GM10248 (cell line): ENCODE measurements at places on chromosomes 16 and 17.

DNA sequence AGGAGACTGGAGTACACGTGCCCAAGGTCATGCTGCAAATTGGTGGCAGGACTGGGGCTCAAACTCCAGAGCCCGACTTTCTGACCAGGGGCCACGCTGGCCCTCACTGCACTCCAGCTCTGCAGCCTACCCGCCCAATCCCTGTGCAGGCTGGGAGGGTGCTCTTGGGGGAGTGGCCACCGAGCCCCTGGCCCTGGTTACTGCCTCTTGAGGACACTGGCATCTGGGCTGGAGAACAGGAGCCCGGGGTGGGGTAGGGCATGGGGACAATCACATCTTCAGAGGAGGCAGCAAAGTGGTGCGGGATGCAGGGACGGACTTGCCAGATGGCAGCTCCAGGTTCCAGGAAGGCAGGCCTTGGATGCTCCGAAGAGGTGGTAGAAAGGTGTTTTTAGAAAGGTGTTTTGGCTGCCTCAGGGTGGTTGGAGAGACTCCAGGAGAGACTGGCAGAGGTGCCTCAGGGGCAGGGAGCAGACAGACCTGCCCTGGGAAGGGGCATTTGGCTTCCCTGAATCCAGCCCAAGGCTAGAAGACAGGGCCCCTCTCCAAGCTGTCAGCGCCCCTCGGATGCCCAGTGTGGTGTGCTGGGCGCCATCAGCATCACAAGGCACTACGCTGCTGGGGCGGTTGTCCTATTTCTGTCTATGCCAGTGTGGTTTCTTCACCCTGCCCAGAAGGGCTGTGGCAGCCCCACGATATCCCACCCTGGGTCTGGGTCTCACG is 220.6 kb downstream of the NTN1 start:
- DNase-seq, result no peak

GRCh38 chr17:10557422-10557821 is 8.0 kb upstream of the MYH2 start:
- no peak for DNase-seq

GRCh38 chr17:17782523-17783115 is 54.2 kb downstream of the SREBF1 start:
- peak; percentile 47 for DNase-seq

DNA sequence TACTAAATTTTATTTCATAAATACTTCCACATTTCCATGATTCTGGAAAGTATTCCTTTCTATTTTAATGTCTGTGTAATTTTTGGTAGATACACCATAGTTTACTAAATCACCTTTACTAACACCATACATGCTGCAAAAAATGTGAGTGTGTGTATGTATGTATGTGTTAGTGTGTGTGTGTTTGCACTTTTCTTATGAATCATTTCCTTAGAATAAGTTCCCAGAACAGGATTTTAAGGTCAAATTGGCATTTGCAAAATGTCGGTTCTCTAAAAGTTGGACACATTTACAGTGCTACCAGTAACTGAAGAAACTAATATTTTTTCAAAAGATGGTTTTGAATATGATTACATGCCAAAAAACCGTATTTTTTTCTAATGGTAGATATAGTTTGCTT is 137.1 kb downstream of the CYB561 start:
- no peak for DNase-seq

DNA sequence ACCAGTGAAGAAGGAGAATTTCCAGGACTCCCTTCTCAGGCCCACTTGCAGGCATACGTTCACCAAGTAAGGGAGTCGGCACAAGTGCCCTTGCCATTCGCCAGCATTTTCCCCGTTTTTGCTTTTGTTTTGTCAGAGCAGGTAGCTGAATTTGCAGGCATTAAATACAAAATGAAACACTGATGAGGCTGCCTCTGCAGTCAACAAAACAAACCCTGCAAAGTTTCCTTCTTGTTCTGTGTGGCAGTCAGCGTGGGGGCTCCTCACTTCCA is 7.8 kb downstream of the GLOD4 start:
- DNase-seq, result no peak

DNA sequence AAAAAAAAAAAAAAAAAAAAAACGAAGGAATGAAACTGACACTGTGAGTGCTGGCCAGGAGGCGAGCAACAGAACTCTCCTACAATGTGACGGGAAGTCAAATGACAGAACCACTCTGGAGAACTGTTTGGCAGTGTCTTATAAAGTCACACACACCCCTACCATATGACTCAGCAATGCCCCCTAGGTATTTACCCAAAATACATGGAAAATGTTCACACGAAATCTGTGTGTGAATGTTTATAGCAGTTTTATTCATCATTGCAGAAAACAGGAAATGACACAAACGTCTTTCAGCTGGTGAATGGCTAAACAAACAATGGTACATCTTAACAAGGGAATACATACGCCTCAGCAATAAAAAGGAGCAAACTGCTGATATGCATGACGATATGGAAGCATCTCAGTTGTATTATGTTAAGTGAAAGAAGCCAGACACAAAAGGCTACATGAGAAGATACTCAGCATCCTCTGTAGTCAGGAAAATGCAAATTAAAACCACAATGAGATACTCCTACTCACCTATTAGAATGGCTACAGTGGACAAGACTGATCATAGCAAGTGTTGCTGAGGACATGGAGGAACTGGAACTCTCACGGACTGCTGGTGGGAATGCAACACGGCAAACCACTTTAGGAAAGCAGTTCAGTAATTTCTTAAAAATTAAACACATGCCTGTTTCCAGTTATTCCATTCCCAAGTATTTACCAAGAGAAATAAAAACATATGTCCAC is 74.7 kb downstream of the TBC1D16 start:
- DNase-seq, result no peak

GRCh38 chr17:82691714-82692113 is 6.8 kb downstream of the RAB40B start:
- no peak for DNase-seq

DNA sequence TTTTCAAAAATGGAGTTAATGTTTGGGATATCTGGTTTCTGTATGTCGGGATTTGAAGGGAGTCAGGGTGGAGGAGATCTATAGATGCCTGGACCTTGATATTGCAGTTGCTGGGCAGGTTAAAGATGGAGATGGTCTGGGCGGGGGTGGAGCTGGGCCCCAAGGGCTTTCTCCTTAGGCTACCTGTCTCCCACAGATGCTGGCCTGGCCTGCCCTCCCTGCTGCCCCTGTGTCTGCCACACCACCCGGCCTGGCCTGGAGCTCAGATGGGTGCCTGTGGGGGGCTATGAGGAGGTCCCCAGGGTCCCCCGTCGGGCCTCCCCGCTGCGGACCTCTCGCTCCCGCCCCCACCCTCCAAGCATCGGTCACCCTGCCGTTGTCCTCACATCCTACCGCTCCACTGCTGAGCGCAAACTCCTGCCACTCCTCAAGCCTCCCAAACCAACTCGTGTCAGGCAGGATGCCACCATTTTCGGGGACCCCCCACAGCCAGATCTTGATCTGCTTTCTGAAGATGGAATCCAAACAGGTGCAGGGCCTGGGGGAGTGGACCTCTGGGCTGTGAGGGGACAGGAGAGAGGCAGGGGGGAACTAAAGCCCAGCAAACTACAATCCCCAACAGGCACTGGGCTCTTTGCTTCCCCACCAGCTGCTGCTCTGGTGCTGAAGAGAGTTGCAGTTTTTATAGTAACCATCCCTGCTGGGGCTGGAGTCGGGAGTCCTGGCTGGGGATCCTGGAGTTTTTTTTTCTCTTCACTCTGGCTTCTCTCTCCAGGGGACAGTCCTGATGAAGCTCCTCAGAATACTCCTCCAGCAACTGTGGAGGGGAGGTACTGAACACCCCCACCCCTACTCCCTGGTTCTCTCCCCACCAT is 2.9 kb downstream of the ARHGEF15 start:
- DNase-seq, result no peak

DNA sequence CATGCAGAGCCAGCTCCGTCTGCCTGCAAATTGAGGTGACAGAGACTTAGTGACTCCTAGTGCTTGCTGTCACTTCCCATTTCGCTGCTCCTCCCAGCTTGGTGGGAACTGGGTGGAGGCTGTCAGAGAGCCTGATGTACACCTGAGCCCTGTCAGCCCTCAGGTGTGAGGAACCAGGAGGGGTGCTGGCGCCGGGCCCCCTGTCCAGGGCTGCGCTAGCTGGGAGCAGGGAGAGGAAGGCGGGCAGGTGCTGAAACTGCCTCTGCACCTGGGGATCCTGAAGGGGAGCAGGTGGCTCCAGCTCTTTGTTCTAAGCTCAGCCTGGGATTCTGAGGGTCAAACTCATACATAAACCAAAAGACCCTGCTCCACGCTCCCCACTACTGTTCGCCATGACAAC is 10.8 kb upstream of the WSCD1 start:
- DNase-seq, result no peak

- no peak for DNase-seq
Measured at GRCh38 chr17:74309902-74310301, 16.1 kb upstream of the KIF19 start.

DNA sequence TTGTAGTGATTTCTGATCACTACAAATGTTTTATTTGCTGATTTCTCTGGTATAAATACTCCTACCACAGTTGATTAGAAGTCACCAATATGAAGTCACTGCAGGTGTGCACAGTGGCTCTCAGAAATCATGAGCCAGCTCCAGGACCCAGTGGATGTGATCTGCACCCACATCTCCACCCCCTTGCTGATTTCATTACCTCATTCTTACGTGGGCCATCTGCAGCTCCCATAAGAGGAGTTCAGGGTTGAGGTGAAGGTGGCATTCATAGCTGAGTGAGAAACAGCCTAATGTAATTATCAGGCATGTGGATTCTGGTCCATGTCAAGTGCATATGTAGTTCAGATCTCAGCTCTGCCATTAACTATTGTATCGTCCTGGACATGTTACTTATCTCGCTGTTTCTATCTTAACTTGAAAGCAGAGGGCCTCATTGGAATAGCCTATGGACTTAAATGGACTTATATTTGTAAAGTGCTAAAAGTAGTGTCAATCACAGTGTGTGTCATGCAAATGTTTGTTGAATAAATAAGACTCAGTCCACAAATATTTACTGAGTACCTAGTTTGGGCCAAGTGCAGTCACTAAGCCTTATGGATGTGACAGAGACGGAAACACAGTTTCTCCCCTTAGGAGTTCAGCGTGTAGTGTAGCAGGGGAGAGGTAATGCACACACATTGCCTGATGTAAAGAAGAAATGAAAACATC is 40.7 kb upstream of the ZKSCAN2 start:
- DNase-seq, result no peak

- DNase-seq, result no peak
Measured at GRCh38 chr17:63278728-63279442, 167.2 kb downstream of the CYB561 start.

- no peak for DNase-seq
Measured at GRCh38 chr16:88570691-88571092, 489 bp downstream of the ZC3H18 start.

- DNase-seq, result no peak
Measured at GRCh38 chr16:50478773-50479149, 69.4 kb upstream of the NKD1 start.

DNA sequence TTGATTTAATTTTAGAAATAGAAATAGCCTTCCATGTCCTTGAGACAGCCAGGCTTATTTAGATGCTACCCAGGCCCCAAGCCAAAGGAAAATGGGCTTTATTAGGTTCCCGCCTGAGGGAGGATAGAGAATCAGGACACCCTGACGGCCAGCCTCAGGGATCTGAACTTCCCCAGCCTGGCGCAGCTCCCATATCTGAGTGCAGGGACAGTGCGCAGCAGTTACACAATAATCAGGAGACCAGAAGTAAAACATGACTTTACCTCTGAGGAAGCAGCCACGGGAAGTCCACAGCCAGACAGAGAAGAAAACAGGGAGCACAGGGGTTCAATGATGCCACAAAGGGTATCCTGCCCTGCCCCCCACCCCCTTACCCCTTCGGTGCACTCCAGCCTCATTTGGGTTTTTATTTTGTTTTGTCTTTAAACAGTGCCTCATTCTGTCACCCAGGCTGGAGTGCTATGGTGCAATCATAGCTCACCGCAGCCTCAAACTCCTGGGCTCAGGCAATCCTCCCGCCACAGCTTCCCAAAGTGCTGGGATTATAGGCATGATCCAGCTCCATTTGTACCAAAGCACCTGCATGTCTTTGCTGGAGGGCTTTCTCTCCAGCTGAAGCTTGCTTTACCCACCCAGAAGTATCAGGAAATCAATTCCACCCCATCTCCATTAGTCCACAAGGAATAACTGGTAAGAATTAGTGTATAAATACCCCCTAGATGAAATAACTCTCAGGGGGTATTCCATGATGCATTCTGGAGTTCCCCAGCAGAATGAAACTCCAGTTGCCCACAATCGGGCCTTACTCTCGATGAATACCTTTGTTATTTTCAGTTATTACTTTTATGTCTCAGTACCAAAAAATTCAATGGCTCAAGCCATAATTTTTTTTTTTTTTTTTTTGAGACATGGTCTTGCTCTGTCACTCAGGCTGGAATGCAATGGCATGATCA is 21.9 kb downstream of the ORC6 start:
- DNase-seq, result no peak

DNA sequence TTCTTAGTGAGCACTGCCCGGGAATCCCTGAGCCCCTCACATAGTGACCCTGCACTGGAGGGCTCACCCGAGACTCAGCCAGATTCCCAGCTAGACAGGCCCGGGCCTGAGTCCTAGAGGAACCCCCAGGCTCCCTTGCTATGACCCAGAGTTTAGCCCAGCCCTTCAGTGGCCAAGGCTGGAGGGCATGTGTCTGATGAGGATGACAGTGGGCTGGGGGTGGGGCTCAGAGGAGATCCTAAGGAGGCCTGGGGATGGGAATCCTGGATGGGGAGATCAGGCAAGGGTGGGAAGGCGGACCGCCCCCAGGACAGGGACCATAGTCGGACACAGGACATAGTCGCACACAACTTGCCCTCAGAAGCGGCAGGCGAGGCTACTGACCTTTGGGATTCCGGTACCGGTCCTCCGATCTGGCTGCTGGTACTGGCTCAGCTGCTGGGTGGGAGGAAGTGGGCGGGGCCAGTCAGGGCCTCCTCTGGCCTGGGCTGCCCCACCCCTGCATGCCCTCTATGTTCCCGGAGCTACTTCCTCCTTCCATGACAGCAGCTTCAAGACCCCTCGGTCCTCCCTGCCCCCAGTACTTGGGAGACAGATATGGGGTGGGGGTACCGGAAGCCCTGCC is 1.1 kb downstream of the CD79B start:
- peak; percentile 84 for DNase-seq

- DNase-seq, result no peak
Measured at GRCh38 chr17:40366076-40366860, 1.7 kb upstream of the GJD3 start.

GRCh38 chr16:9307446-9307845 is 216.0 kb downstream of the HAPSTR1 start:
- DNase-seq, result no peak

GRCh38 chr17:28928061-28928460 is 23.3 kb downstream of the PHF12 start:
- no peak for DNase-seq

DNA sequence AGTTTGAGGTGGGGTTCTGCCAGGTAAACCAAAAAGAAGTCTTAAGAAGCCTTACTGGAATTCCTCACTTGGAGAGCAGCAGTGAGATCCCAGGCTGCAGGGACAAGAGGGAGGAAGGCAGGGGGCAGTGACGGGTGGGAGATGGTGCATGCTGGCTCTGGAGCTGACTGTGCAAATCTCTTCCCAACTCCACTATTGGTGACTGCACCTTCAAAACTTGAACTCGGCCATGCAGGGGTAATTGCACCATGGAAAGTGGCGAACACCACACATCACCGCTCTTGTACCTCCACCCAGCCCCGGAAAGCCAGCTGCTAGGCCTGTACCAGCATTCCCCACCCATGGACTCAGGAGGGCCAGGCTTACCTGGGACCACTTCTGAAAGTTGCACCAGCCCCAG is 51.4 kb upstream of the CDR2 start:
- no peak for DNase-seq

- DNase-seq, result no peak
Measured at GRCh38 chr16:83494459-83494858, 313.3 kb upstream of the HSBP1 start.
